ENCODE measurements at places on chromosomes 4 and X. TPM values are rescaled to one million over a fixed set of nuclear protein-coding genes. Genes with fewer than 3 reads are reported as not detected.

Gene AR
- total RNA-seq: 4.2 TPM

Gene MAGEA2
- 0.94 TPM for total RNA-seq

Gene CYSLTR1
- 2.8 TPM for total RNA-seq

Gene GATA1
- not detected for total RNA-seq

Gene GLUD2
- total RNA-seq: 0.47 TPM

Gene TXK
- total RNA-seq: 0.69 TPM

Gene STAP1
- total RNA-seq: not detected

DNA sequence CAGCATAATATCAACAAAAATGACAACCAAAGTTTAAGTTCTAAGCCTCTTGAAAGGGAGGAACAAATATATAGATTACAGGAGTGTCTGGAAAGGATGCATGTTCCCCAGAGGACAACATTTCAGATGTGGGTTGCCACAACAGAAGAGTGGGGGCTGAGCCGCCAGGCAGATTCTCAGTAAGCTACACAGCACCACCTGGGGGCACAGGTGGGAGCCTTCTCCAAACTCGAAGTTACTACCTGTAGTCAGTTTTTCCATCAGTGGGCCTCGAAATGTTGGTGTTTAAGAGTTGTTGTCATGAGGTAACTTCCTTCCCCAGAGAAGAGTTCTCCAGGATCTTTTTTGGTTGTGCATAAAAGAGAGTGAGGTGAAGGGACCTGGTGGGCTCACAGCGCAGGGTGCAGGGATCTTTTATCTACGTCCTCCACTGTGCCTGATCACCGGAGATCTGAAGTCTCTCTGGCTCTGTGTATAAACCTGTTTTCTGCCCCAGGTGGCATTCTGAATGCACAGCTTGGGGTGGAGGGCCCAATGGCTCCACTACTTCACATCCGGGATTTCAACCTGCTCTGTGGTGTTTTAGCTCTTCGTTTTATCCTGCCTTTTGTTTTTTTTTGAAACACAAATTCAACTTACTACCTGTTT is 58.4 kb upstream of the STS start:
- DNase-seq: no peak

DNA sequence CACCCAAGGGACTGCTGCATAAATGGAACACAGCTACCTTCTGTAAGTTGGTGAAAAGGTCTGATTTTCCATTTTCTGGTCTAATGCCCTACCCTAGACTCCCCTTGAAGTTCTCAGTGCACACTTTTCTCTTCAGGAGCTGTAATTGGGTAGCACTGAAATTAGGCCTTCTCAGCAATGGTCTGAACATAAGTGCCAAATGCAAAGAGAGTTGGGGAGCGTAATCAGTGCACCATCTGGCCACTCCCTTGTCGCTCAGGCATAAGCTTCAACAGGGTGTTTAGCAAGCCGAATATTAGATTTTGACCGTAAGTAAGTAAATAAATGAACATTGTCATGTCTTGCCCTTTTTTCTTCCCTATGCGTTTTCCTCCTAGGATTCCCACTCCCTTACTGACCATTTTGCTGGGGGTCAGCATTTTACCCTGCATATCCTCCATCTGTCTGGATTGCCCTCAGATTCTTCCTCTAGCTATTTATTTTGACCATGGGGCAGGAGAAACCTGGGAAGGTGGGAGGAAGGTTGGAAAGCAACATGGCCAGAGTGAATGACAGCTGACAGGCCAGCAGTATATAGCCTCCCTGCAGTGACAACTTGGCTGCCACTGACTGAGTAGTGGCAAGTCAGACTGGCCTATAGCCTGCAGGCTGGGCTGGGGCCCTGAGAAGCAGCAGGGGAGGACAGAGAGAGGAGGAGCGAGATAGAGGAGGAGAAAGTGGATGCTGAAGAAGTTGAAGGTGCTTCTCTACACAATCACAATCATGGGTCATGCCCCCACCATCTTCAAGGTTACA is 2.7 kb downstream of the NHSL2 start:
- DNase-seq: no peak

DNA sequence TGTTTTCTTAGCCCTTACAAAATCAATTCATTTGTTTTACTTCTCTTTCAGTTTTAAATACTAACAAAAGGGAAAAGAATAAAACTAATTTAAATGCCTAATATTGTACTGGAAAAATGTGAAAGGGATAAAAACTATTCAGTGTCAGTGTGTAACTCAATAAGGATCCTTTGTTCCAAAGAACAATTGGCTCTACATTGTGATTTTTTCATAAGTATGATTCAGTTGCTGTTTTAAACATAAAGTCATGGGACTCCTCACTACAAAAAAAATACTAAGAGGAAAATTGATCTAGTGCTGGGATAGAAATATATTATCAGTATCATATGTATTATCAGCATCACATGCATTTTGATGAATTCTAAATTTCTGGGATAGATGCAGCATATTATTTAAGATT is 199.4 kb upstream of the TRAM1L1 start:
- no peak for DNase-seq

- no peak for DNase-seq
These were observed 1041.2 kb upstream of the INTU start for GRCh38 chr4:126591583-126591982.

DNA sequence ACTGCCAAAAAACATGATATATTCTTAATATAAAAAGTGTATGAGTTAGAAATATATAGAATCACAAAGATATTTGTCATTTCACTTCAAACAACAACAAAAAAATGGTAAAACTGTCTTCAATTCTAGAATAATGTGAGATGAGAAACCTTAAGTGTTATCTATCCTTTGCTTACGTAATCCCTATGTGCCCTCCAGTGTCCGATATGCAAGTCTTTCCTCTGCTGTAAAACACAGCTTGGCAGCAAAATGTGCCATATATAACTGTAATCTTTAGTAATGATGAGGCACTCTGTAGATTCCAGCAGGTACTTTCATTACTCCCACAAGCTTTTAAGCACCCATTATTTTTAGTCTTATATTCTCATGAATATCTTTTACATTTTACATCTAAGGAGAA is 555.1 kb upstream of the FRG1 start:
- no peak for DNase-seq

DNA sequence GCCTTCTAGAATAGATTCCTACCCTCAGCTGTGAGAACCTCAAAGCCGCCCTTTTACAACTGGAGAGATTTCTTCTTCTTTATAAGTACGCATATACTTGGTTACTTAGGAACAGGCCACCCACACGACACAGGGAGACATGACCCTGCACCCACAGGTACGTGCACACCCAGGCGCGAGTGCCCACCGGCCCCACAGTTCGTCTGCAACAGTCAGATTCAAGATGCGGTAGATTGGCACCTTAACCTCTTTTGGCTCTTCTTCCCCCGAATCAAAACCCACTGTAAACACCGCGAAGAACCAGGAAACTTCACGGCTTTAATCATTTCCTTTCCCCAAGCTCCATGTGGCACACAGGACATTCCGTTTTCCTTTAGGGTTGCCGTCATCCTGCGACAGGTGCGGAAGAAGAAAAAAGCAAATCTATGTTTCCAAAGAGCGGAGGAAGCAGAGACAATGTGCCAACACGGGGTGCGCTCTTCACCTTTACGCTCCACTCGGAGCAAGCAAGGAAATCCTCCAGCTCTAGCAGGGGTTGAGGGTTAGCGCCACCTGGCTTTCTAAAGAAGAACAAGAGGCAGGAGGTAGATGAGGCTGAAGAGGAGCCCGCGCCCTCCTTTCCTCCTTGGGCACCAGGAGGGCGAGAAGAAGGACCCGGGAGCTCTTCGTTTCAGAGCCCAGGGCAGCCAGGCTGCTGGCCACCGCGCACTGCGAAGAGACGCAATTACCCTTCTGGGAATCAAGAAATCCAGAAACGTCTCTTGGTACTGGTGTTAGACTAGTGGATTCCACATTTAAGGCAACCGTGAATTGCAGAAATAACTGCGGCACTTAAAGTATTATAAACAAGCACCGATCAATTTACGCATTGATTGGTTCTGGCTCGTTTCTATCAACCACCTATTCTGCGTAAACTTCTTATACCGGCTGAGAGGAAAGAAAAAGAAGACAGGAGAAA is 35.7 kb downstream of the HAND2 start:
- DNase-seq: peak; percentile 44

DNA sequence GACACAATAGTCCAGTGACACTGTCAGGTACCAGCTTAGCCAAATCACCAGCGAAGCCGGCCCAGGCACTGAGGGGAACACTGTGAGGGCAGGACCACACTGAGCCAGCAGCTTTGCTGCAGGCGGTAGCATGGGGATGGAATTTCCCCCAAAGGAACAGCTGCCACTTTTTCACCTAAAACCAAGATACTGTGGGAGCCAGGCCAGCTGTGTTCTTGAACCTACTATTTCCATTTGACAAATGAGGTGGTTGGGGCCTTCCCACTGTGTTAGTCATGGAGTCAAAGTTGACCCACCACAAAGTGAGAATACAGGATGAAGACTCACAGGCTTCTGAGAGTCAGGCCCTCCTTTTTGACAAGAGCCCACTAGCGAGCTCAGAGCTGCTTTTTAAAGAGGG is 70.7 kb upstream of the SH3RF1 start:
- peak; percentile 75 for DNase-seq

DNA sequence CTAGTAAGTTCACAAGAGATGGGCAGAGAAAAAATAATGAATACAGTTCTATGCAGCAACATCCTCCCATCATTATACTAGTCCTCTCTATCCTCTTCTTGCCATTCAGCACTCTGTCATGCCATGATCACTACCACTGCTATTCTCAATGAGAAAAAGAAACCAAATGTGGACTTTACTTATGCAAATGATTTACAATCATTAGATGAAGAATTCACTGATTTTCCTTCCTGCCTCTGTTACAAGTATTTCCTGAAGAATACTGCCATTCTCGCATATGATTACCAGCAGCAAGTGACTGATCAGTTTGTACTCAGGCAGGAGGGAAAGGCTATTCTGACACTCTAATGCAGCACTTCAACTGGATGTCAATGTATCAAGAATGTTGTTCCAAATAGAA is 50.3 kb downstream of the WDFY3 start:
- no peak for DNase-seq

DNA sequence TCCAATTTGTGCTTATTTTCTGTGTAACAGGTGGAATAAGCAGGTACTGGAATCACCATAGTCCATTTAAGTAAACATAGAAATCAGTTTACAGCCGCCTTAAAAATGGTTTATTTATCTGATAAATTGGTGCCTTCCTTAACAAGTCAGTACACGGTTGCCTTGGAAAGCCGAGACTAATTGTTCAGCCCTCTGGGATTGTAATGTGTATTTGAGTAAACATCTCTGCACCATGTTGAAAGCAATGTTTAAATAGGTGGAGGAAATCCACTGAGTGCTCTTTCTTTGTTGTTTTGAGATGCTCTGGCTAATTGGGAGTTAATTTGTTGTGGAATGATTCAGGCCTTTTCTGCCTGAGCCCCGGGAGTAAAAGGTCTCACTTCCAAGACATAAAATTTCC is 45.7 kb upstream of the ADRA2C start:
- no peak for DNase-seq

DNA sequence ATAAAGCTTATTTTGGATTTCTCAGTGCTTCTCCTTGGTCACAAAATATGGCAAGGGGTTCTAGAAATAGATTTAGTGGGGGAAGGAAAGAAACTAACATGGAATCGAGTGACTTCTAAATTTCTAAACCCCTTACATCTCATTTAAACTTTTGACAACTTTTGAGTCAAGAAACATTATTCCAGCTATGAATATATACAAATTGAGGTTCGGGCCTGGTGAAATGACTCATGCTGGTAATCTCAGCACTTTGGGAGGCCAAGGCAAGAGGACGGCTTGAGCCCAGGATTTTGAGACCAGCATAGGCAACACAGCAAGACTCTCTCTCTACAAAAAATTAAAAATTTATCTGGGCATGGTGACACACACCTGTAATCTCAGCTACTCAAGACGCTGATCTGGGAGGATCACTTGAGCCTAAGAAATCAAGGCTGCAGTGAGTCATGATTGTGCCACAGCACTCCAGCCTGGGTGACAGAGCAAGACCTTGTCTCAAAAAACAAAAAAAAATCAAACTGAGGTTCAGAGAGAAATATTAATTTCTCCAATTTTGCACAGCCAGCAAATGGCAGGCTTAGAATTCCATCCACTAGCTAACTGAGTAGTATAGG is 99.8 kb downstream of the ANXA3 start:
- no peak for DNase-seq

- DNase-seq: peak; percentile 69
These were observed 24.6 kb upstream of the ANTXR2 start for GRCh38 chr4:80097400-80098177.

DNA sequence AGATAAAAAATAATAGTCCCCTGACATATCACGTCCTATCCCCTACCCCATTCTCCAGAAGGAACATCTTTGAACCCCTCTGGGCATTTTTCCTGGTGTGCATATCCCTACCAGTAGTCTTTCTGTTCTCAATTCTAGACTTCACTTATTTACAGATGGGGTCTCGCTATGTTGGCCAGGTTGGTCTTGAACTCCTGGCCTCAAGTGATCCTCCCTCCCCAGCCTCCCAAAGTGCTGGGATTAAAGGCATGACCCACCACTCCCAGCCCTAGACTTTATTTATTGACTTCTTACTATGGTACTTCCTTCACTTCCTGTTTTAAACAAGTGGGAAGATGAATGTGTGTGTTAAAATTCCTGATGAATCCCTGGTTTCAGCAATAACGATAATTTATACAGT is 612 bp upstream of the RRAGB start:
- DNase-seq: no peak

DNA sequence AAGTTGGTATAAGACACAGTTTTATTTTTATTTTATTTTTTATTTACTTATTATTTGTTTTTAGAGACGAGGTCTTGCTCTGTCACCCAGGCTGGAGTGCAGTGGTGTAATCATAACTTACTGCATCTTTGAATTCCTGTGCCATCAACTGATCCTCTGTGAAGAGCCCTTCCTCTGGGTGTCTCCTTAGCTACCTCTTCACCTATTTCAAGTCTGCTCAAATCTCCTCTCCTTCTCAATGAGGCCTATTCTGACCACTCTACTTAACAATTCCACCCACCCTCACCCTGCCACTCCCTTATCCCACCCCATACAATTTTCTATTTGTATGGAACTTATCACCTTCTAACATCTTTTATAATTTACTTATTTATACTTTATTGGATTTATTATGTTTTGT is 183.4 kb downstream of the PPP3CA start:
- peak; percentile 25 for DNase-seq

DNA sequence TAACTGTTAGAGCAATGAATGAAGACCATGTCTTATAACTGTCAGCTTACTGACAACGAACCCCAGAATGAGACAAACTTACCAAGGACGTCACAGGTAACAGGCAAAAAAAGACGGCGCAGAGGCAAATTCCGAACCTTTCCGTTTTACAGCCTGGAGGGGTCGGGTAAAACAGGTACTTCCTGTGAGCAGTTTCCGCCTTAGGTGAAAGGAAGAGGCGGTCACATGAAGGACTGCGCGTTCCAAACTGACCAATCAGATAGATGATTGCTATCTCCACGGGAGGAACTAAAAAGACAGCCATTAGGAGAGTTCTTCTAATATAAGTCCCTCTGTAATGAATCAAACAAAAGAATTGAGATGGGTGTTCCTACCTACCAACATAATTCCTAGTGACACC is at the start of gene COX7B2:
COX7B2 (minus strand) TSS at position 168 of the 400 bp plus-strand sequence. CDS start 174,053 bp downstream, outside the sequence.
- no peak for DNase-seq

Data from M059J (cell line).